ENCODE measurements at places on chromosomes 3 and 15. TPM values are rescaled to one million over a fixed set of nuclear protein-coding genes. Genes with fewer than 3 reads are reported as not detected.

DNA sequence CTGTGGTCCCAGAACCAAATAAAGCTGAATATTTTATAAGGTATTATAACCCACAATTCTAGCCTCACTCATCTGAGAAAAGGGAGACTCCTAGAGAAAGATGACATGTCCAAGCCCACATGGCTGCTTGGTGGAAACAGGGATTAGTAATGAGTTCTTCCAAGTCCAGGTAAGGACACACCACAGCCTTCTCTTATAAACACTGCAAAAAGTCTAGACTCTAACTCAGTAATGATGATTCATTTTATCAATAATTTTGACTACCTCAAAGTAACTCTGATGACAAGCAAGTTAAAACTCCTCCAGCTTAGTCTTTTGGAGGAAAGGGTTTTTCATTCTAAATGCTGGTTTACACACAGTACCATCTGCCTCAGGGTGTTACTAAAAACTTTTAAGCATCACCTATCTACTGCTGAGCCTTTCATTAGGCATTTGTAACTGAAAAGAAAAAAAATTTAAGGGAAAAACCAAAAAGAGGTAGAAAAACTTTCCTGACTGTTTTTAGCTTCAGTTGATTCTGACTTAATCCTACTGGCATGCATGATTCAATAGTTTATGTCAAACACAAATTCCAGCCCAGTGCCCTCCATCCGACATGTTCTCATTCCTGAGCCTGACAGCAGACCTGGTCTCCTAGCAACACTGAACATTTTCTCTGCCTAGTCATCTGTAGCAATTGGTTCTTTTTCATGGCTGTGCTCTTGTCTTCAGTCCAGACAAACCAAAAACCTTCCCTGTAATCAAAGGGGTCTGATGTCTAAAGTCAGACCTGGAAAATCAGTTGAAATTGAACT, 43.9 kb downstream of the P3H2 start:
- no peak overlapping the region for H3K27ac ChIP-seq
- H3K27me3 ChIP-seq, result no peaks in the 10 kb centered on the region
- no peaks in the 10 kb centered on the region for H3K36me3 ChIP-seq
- H3K4me1 ChIP-seq, result no peaks in the 10 kb centered on the region
- DNase-seq, result no peak

GRCh38 chr15:29903028-29903427, 80.8 kb upstream of the TJP1 start:
- peaks cover 2% of the 10 kb centered on the region for H3K4me1 ChIP-seq
- H3K4me3 ChIP-seq, result no peak overlapping the region
- DNase-seq, result no peak
- H3K27ac ChIP-seq, result no peak overlapping the region
- no peaks in the 10 kb centered on the region for H3K27me3 ChIP-seq

- no peak overlapping the region for H3K27ac ChIP-seq
- no peak overlapping the region for H3K4me3 ChIP-seq
- DNase-seq, result no peak
- H3K36me3 ChIP-seq, result peaks cover 34% of the 10 kb centered on the region
- no peaks in the 10 kb centered on the region for H3K4me1 ChIP-seq
- H3K27me3 ChIP-seq, result no peaks in the 10 kb centered on the region
These were observed 26.9 kb downstream of the RAB11A start for GRCh38 chr15:65896236-65896635.

- no peak for DNase-seq
- no peaks in the 10 kb centered on the region for H3K36me3 ChIP-seq
- H3K4me1 ChIP-seq, result peaks cover 2% of the 10 kb centered on the region
- no peak overlapping the region for H3K27ac ChIP-seq
- no peak overlapping the region for H3K4me3 ChIP-seq
- H3K27me3 ChIP-seq, result no peaks in the 10 kb centered on the region
These were observed 29.1 kb downstream of the ANKRD28 start for GRCh38 chr3:15768421-15769255.

DNA sequence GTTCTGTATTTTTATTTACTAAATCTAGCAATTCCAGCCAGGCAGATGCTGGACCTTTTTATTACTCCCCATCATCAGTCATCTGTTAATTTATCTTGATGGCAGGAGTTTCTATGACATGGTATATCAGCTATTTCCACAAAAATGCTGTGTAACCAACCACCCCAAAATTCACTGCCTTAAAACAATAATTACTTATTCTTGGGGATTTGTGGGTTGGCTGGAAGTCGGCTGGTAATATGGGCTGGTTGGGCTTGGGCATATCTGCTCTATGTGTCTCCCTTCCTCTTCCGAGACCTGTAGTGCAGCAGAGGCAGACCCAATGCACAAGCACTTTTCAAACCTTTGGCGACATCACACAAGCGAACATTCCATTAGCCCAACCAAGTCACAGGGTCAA, 92.1 kb upstream of the UBE2E1 start:
- H3K27me3 ChIP-seq, result no peaks in the 10 kb centered on the region
- DNase-seq, result no peak
- H3K4me3 ChIP-seq, result no peak overlapping the region

DNA sequence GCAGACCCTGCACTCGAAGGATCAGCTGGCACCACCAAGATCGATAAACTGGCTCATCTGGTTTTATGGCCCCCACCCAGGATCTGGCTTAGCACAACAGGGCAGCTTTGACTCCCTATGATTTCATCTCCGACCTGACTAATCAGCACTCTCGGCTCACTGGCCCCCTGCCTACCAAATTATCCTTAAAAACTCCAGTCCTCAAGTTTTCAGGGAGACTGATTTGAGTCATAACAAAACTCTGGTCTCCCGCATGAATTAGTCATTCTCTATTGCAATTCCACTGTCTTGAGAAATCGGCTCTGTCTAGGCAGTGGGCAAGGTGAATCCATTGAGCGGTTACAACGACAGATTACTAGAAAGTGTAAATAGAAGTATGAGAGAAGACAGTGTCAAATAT, 521.9 kb upstream of the RGMA start:
- H3K4me3 ChIP-seq, result no peak overlapping the region
- no peak for DNase-seq
- H3K27ac ChIP-seq, result no peak overlapping the region
- peaks cover 5% of the 10 kb centered on the region for H3K4me1 ChIP-seq
- H3K36me3 ChIP-seq, result no peaks in the 10 kb centered on the region

- no peaks in the 10 kb centered on the region for H3K36me3 ChIP-seq
- H3K4me1 ChIP-seq, result peaks cover 44% of the 10 kb centered on the region
- no peak within 1 kb of the TSS for H3K27ac ChIP-seq
These were observed at the start of gene ST3GAL6 for GRCh38 chr3:98763076-98763475. ST3GAL6 (plus strand) TSS chr3:98763340; CDS start chr3:98768441, 5,101 bp downstream.

DNA sequence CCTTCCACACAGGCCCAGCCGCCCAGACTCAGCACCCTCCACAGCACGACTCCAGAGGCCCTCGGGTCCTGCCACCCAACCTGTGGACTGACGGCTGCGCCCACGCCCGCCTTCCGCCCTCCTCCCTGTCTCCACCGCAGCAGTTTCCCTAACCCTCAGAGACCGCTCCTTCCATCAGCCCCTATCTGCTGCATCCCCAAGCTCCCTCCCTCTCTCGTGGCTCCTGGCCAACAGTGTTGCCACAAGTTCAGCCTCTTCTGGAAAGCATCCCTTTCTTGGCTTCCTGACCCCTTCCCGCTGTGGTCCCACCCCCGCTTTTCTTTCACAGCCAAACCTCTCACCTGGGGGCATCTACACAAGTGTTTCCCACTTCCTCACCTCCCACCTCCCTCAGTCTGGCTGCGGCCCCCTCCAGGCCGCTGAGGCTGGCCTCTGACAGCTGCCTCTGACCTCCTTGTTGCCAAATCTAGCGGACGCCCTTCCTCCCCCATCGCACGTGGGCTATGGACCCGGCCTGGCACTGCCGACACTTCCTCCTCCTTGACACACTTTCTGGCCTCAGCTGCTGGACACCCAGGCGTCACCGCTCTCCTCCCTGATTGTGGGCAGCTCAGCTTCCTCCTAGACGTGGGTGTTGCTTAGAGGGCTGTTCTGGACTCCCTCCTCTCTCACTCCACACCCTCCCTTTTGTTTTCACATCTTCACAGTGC, 168.8 kb upstream of the TLE3 start:
- peaks cover 39% of the 10 kb centered on the region for H3K4me1 ChIP-seq
- H3K27me3 ChIP-seq, result peaks cover 14% of the 10 kb centered on the region
- no peaks in the 10 kb centered on the region for H3K36me3 ChIP-seq
- no peak overlapping the region for H3K27ac ChIP-seq
- no peak overlapping the region for H3K4me3 ChIP-seq

GRCh38 chr3:42734263-42734860, 31.8 kb upstream of the HHATL start:
- H3K27me3 ChIP-seq, result peaks cover 11% of the 10 kb centered on the region
- H3K4me1 ChIP-seq, result no peaks in the 10 kb centered on the region
- no peak overlapping the region for H3K4me3 ChIP-seq
- no peaks in the 10 kb centered on the region for H3K36me3 ChIP-seq

DNA sequence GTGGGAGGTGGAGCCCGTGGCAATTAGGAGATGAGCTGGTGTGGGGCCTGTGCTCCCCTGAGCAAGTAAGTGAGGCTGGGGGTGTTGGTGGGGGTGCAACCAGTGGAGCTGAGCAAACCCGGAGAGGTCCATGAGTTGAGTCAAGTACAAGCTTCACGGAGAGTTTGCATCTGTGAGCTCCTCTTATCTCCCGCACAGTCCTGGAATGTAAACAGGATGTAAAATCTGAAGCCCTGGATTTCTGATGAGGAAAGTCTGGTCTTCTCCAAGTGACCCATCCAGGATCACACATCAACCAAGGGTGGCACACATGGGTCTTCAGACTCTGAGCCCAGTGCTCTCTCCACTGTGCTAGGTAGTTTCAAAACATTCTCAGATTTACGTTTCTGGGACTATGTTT, 67.8 kb downstream of the LSM3 start:
- H3K4me3 ChIP-seq, result no peak overlapping the region
- peaks cover 19% of the 10 kb centered on the region for H3K4me1 ChIP-seq
- DNase-seq, result no peak

DNA sequence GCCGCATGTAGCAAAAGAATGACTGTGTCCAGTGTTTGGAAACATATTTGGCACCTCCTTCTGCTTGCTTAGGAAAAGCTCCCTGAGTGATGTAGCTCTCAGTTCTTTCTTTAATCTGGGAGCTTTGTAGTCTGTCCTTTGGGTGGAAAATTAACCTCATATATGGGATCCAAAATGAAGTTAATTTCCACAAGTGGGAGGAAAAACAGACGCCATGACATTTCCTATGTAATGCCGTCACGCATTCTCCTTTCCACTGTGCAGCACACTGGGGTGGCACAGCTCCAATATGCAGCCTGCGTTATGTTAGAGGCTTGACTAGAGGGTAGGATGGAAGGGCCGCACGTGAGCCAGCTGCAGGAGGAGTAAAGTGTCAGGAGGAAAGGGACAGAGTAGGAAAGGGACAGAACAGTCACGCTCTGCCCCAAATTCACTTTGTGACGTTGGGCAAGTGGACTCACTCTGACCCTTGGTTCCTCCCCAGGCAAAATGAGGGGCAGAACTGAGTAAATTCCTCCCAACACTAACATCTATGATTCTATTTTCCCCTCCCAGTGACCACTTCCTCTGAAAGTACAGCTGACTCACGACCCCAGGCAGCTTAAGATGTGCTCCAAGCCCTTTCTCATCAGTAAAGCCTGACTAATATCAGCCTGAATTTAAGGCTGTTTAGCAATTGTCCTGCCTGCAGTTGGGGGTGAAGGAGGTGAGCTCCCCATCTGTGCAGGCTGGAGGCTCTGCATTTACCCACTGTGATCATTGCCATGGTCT, 176.5 kb upstream of the PFN2 start:
- no peak for DNase-seq
- H3K4me1 ChIP-seq, result no peaks in the 10 kb centered on the region
- H3K4me3 ChIP-seq, result no peak overlapping the region
- H3K36me3 ChIP-seq, result no peaks in the 10 kb centered on the region
- no peaks in the 10 kb centered on the region for H3K27me3 ChIP-seq

GRCh38 chr15:29233566-29233965, 36.1 kb downstream of the NSMCE3 start:
- no peak for DNase-seq
- H3K27ac ChIP-seq, result no peak overlapping the region
- no peaks in the 10 kb centered on the region for H3K4me1 ChIP-seq
- no peak overlapping the region for H3K4me3 ChIP-seq
- H3K27me3 ChIP-seq, result no peaks in the 10 kb centered on the region

DNA sequence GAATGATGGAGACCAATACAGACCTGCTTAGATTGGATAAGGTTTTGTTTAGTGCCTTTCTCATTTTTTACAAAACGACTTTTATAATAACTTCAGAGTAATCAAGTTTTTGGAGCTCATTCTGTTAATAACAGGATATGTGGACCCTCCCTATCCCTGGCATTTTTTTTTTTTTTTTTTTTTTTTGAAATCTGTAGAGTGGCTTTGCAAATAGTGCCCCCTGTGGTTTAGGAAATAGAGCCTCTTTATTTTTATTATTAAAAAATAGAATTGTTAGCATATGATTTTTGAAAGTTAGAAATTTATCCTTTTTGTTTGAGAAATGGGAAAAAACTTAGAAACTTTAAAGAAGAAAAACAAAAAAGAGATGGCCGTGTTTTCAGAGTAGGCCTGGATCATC, 11.4 kb downstream of the SKIL start:
- no peak for DNase-seq
- H3K4me1 ChIP-seq, result peaks cover 7% of the 10 kb centered on the region
- H3K27ac ChIP-seq, result no peak overlapping the region
- peaks cover 8% of the 10 kb centered on the region for H3K36me3 ChIP-seq
- peaks cover 3% of the 10 kb centered on the region for H3K27me3 ChIP-seq

DNA sequence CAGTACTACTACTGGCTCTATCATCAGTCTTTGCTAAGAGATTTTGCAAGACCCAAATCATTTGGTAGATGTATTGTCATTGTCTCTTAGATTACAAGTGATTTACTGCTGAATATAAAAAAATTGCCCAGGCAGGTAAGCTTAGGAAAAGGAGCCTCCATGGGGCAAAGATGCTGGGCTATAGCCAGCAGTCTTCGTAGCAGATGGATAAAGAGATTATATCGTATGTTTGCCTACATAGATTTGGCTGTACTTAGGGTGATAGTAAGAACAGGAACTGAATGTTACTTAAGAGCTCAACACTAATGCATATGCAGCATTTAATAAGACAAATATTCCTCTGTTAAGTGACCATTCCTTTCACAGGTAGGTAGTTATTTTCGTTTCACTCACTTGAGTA, 48.9 kb downstream of the PTPRG start:
- no peaks in the 10 kb centered on the region for H3K27me3 ChIP-seq
- H3K4me1 ChIP-seq, result no peaks in the 10 kb centered on the region
- no peak overlapping the region for H3K4me3 ChIP-seq
- DNase-seq, result no peak
- H3K27ac ChIP-seq, result no peak overlapping the region

FBLN2 gene
- 10.5 TPM for total RNA-seq

AHSG gene
- not detected for total RNA-seq

Data from endothelial cell (in vitro differentiated cells).